NCI-H2081 (cell line): ENCODE measurements at places on chromosomes 11 and 22.

DNA sequence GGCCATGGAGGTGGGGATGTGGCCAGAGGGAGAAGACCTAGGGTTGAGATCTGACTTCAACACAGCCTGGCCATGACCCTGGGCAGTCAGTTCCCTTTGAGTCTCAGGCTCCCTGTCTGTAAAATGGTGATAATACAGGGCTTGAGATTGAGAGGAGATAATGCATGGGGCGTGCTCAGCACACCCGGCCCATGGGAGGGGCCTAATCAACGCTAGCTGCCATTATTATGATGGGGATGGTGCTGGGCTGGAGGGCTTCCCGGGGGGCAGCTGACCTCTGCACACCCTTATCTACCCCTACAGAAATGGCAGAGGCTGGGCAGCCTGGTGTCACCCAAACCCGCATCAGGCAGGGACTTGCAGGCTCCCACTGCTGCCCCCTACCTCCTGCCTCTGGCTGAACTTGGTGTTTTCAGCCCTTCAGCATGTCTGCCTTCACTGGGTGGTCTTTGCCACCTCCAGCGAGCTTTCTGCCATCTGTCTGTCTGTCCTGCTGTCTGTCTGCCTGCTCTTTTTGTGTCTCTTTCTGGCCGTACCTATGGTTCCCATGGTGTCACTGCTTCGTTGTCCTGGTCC is 84.5 kb downstream of the CACNA1I start:
- DNase-seq: no peak

DNA sequence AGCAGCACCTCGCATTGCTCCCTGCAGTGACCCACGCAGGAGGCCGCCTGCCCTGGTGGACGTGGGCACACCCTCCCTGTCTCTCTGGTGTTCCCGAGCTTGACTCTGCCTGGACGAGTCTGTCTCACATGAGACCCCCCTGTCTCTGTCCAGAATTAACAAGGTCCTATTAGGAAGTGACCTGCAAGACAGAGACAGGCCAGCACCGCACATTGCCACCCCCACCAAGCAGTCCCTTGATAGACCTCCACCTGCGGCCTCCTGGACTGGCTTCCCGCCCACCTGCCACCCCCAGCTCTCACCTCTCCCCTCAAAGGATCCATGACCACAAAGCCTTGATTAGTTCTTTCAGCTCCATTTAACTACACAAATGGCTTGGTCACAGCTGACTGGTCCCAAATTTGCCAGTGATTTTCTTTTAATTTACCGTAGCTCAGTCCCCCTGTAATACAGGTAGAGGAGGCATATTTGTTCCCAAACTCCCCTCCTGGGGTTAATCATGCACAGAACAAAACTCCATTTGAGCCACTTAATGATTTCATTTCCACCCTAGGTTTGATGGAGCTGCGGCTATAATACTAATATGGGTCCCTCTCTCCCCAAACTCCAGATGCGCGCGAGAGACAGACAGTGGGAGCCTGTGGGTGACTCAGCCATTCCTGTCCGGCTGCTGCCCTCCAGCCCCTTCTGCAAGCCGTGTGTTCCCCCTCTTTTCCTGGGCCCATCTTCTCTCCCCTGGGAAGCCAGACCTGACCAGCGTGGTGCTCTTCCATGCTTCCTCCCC is 11.2 kb downstream of the SPATA19 start:
- no peak for DNase-seq

- no peak for DNase-seq
These were observed 1.6 kb downstream of the MRPL17 start for GRCh38 chr11:6681505-6681904.

GRCh38 chr22:29230972-29231875 is 25.5 kb downstream of the EMID1 start:
- DNase-seq: no peak

- DNase-seq: no peak
These were observed 47.1 kb upstream of the OPCML start for GRCh38 chr11:133579165-133580031.

- no peak for DNase-seq
These were observed 202.1 kb downstream of the ADAMTS15 start for GRCh38 chr11:130650456-130651030.

DNA sequence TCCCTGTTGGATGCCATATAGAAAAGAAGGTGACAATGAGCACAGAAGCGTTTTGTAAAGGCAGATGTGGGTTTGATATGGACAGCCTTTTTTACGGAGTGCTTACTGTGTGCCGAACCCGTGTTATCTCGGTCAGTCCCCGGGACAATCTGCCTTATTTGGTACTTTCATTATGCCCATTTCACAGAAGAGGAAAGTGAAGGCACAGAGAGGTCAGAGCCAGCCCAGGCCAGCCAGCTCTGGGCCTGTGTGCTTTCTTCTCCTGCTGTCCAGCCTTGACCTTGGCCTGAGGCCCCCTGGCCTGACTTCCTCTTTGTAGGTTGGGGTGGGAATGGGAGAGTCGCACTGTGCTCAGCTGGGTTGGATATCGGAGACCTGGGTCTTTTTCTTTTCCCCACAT is 628 bp upstream of the CRYBB1 start:
- DNase-seq: no peak

DNA sequence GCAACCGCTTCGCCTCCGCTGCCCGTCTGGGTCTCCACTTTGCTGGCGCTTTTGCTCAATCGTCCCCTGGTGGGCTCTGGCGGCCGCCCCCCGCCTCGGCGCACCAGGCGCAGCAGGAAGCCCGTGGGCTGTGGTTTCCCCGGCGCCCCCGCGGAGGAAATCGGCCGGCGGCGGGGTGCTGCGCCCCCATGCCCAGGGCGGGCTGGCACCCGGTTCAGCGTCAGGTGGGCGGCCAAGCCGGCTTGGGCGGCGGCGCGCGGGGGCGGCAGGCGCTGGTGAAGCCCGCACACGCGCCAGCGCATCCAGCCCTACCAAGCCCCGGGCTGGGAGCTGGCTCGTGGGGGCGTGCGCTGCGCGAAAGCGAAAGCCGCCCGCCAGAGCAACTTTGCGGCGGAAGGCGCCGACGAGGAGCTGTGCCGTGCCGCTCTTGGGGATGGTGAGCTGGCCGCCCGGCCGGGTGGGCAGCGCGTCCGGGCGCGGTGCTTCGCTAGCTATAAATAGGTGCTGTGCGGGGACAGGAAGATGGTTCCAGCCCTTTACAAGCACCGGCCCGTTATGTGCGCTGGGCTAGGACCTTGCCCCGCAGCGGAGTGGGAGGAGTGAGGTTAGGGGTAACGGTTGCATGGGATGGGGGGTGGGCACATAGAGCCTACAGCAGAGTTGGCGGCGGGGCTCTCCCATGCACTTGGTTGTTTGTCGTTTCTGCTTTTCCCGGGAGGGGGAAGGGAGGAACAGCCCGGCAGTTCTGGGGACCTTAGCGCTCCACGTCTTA is 25.0 kb upstream of the SUSD2 start:
- no peak for DNase-seq

GRCh38 chr11:64176751-64177150 is 9.2 kb upstream of the STIP1 start:
- DNase-seq: no peak

- no peak for DNase-seq
These were observed 10.5 kb downstream of the GRIK4 start for GRCh38 chr11:120522021-120522420.

- peak; percentile 4 for DNase-seq
These were observed at the start of gene CD81 for GRCh38 chr11:2376751-2377451. TSS of gene CD81 (plus strand) at chr11:2377310. CDS start at chr11:2377550, 240 bp downstream.

- DNase-seq: no peak
These were observed 65.1 kb upstream of the LRRC55 start for GRCh38 chr11:57116654-57117053.

GRCh38 chr22:19114984-19115552 is 7.1 kb downstream of the DGCR2 start:
- no peak for DNase-seq

DNA sequence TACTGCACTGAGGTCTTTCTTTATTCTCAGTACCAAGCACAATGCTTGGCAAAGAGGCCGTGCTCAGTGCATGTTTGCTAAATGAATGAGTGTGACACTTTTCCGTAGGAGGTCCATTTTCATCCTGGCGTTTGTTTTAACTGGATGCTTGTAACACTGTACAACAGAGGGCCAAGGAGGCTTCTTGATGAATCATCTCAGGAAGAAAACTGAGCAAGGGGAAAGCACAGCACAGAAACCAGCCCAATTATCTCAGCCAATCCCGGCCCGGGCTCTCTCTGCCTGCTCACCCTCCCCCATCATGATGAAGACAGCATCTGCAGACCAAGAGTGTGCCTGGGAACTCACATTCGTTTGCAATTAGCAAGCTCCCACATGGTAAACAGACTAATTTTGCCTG is 570.3 kb downstream of the OPCML start:
- DNase-seq: no peak

DNA sequence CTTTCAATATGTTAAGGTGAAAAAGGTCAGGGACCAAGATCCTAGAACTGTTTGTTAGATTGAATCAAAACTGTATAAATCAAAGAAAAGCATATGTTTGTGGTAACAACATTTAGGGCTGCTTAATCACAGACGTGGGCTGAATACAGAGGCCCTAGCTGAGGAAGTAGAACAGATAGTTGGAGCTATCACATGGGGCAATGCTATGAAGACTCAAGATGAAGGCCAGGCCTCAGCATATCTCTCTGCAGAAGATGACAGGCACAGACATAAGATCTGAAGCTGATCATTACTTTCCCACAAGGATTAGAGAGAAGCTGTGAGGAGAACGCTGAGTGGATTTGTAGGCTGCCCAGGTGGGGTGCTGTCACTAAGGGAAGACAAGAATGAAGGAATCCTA is 158.6 kb upstream of the CARD18 start:
- DNase-seq: no peak

GRCh38 chr11:46696212-46696558 is 4.2 kb downstream of the ARHGAP1 start:
- peak; percentile 66 for DNase-seq

DNA sequence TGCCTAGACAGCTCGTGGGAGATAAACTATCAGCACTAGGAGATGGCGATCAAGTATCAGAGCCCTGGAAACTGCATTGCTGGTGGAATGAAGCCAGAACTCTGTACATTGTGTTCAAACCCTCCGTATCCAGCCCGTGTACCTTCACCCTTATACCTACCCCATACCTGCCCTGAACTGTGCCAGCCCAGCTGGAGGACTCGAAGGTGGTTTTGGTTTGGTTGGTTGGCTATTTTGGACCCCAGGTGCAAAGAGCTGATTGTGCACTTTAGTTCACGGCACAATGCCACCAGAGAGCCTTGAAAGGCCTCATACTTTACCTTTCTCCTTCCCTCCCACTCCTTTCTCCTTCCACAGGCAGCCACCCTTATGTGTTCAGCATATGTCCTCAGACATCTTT is 16.0 kb downstream of the FAM83F start:
- DNase-seq: no peak

DNA sequence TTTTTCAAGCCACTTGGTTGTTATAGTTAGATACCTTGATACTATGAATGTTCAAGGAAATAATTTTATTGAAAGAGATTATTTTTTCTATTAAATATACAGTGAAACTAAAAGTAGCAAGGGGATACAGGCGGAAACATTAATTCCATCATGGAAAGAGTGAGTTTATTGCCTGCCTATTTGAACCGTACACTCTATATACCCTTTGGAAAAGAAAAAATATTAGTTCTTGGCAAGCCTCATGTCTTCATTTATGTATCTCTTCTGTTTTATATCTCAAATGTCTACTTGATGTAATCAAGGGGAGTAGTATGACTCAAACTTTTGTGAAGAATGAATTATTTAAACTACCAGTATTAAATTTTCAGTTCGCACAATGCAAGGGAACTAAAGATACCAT is 54.0 kb downstream of the GAS2 start:
- DNase-seq: no peak

- DNase-seq: no peak
These were observed 386.5 kb downstream of the SOX6 start for GRCh38 chr11:15969701-15970329.

GRCh38 chr22:23892130-23892529 is 2.1 kb upstream of the MIF start:
- DNase-seq: no peak

GRCh38 chr22:41123151-41123550 is 30.8 kb downstream of the EP300 start:
- DNase-seq: no peak

GRCh38 chr11:28107191-28107749 is 686 bp downstream of the KIF18A start:
- DNase-seq: no peak

GRCh38 chr11:19370100-19370861 is 129.5 kb upstream of the E2F8 start:
- no peak for DNase-seq

DNA sequence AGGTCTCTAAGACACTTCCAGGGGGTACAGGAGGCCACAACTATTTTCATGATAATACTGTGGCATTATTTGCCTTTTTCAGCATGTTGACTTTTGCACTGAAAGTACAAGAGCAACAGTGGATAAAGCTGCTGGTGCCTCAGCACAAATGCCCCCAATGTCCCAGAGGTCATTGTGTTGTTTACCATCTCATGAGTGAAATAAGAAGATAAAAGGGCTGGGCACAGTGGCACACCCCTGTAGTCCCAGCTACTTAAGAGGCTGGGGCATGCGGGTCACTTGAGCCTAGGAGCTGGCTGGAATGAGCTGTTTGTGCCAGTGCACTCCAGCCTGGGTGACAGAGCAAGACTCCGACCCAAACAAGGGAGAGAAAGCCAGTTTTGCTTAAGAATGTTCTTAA is 72.6 kb upstream of the RAB1B start:
- DNase-seq: no peak

- peak; percentile 59 for DNase-seq
These were observed 34.5 kb upstream of the ANO3 start for GRCh38 chr11:26297189-26297975.

- DNase-seq: no peak
These were observed 148.9 kb downstream of the TBC1D22A start for GRCh38 chr22:46911346-46911745.

- DNase-seq: no peak
These were observed 24.7 kb downstream of the PACSIN2 start for GRCh38 chr22:42990131-42990838.

DNA sequence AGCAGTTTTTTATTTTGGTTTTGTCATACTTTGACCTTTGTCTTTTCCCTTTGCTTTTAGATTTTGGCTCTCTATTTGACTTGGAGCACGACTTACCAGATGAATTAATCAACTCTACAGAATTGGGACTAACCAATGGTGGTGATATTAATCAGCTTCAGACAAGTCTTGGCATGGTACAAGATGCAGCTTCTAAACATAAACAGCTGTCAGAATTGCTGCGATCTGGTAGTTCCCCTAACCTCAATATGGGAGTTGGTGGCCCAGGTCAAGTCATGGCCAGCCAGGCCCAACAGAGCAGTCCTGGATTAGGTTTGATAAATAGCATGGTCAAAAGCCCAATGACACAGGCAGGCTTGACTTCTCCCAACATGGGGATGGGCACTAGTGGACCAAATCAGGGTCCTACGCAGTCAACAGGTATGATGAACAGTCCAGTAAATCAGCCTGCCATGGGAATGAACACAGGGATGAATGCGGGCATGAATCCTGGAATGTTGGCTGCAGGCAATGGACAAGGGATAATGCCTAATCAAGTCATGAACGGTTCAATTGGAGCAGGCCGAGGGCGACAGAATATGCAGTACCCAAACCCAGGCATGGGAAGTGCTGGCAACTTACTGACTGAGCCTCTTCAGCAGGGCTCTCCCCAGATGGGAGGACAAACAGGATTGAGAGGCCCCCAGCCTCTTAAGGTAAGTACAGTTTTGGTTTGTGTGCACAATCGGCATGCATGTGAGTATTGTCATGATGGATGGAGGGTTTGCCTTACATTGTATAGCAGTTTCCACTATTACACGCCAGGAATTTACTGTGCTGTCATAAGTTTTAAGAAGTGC is 25.0 kb downstream of the EP300 start:
- no peak for DNase-seq
